Eye (tissue), 1 donor: ENCODE measurements at places on chromosomes 2 and 18.

DNA sequence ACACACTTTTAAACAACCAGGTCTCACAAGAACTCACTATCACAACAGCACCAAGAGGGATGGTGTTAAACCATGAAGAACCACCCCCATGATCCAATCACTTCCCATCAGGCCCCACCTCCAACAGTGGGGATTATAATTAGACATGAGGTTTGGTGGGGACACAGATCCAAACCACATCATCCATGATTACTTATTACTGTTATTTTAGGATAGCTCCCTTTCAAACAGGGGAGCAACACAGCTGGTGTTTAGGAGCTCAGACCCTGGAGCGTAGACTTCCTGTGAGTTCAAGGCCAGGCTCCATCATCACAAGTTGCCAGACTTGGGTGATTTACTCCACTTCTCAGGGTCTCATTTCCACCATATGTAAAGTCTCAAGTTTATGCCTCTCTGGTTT lies 382.7 kb downstream of the HRH4 start:
- no peak for DNase-seq

- no peak for DNase-seq
These were observed 87.3 kb downstream of the SH3RF3 start for GRCh38 chr2:109216332-109216731.

DNA sequence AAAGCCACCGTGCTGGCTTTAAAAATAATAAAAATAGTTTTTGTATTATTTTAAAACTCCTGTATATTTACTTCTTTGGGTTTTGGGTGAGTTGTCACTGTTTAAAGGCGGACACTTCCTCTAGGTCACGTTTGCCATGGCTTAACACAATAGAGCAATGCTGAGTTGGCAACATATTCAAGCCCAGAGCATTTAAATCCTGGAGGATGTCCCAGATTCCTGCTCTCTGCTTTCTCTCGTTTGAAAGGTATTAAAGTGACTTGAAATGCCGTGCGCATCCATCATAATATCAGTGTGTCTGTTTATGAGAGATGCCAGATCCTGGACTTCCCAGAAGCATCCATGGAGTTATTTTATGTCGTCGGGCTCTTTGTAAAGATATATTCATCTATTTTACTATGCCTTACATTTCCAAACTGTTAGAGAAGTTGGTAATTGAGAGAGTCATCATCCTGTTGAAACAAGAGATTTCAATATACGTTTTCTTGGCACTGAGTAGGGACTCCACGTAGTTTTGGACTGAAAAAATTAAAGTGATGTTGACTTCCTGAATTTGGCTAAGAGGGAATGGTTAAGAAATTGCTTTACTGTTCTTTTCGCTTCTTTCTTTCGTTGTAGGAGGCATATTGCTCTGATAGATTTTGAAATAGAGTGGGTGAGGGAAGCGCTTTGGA lies 150.6 kb downstream of the ZNF236 start:
- no peak for DNase-seq

GRCh38 chr2:30373881-30374302 lies 73.2 kb upstream of the LCLAT1 start:
- DNase-seq, result peak; percentile 27

- DNase-seq, result peak; percentile 81
These were observed at the start of gene PLA2R1 for GRCh38 chr2:160062292-160063005. Gene PLA2R1, minus strand, starts transcription at chr2:160062615. Its CDS starts 212 bp downstream, at chr2:160062403.

DNA sequence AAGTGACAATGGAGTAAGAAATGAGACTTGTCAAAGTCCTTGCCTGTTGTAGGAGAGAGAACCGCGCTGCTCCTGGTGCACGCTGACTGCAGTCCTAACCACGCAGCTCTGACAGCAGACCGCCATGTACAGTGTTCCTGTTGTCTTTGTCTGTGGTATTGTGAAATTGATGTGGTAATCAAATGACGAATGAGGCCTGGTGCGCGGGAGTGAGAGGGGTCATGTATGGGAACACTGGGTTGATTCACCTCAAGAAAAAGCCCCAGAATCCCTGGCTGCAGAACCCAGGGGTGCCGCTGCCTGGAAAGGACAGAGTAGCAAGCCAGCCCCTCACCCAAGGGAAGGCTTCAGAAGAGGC lies 64.0 kb downstream of the INPP4A start:
- no peak for DNase-seq

GRCh38 chr2:109609352-109610024 lies 4.3 kb downstream of the SEPTIN10 start:
- no peak for DNase-seq

DNA sequence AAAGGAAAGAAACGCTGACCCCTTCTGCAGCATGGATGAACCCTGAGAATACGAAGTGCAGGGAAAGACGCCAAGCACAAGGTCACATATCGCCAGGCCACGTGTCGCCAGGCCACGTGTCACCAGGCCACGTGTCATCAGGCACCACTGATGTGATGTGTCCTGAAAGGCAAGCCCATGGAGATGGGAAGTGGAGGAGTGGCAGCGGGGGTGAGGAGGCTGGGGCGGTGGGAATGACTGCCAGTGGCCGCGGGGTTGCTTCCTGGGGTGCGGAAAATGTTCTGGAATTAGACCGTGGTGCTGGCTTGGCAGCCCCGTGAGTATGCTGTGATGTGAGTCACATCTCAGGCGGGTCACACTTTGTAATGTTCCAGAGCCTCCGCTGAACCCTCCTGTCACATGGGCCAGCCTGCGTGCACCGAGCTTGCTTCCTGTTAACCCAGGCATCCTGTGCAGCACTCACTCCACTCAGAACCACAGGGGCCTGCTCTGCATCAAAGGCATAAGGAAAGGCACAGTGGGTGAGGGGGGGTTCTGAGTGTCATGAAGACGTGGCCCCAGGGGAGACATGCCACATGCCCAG lies 39.0 kb downstream of the SLC66A2 start:
- no peak for DNase-seq

DNA sequence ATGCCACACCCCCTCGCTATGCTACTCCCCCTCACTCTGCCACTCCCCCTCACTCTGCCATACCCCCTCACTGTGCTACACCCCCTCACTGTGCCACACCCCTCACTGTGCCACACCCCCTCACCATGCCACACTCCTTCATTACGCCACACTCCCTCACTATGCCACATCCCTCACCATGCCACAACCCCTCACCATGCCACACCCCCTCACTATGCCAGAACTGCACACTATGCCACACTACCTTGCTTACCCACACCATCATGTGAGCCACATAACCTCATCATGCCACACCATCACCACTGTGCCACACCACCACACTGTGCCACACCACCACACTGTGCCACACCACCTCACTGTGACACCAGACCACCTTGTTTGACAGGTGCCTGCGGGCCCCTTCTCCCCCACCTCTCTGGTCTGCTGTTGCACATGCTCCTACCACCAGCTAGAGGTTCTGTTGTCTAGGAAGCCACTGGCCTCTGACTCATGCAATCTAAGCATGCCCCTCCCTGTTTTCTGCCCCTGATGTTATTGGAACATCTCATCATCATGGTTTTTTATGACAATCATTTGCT lies 22.0 kb downstream of the MARCHF4 start:
- no peak for DNase-seq

- DNase-seq, result no peak
These were observed 167.9 kb downstream of the TMEM182 start for GRCh38 chr2:102929721-102930120.

- peak; percentile 88 for DNase-seq
These were observed 50.2 kb downstream of the TEX44 start for GRCh38 chr2:231642631-231643494.

DNA sequence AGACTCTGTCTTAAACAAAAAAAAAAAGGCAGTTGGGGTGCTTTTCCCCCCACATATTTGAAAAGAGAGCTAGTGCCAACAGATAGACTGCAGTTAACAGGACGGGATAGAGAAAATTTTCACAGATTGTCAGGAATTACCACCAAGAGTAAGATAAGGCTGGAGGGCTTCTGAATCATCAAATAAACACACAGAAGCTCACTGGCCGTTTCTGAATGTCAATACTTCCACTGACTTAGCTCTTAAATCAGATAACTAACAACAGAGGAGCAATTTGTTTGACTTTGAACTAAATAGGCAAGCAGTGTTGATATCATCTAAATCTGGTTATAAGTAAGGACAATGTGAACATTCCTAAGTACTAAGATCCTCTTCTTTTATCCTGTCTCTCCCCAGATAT lies 34.7 kb downstream of the PIEZO2 start:
- DNase-seq, result no peak

DNA sequence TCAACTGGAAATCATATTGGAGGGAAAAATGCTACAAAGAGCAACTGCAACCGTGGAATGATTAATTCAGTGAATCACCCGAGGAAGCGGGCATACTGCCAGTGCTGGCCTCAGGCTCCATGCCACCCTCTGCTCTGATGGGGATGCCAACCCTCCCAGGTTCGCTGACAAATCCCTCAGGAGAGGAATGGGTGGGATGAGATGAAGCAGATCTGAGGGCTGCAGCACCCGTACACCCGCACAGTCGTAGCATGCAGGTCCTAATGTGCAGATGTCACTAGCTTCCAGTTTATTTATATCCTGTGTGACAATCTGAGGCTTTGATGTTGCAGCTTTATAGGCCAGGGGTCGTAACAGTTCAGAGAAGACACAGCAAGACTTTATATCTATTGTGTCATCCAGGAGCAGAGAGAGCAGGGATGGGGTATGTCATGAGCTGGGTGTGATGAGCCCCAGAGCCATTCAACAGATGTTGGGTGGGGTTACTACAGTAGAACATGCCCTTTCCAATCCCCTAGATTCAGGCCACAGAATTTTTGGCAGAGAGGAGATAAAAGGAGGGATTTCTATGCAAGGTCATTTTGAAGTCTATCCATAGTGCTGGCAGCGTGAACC lies 44.6 kb downstream of the DPP4 start:
- DNase-seq, result no peak

- DNase-seq, result peak; percentile 6
These were observed 2.2 kb downstream of the PARD6G start for GRCh38 chr18:80244956-80245730.

GRCh38 chr2:141496810-141497209 lies 634.0 kb downstream of the LRP1B start:
- DNase-seq, result no peak

DNA sequence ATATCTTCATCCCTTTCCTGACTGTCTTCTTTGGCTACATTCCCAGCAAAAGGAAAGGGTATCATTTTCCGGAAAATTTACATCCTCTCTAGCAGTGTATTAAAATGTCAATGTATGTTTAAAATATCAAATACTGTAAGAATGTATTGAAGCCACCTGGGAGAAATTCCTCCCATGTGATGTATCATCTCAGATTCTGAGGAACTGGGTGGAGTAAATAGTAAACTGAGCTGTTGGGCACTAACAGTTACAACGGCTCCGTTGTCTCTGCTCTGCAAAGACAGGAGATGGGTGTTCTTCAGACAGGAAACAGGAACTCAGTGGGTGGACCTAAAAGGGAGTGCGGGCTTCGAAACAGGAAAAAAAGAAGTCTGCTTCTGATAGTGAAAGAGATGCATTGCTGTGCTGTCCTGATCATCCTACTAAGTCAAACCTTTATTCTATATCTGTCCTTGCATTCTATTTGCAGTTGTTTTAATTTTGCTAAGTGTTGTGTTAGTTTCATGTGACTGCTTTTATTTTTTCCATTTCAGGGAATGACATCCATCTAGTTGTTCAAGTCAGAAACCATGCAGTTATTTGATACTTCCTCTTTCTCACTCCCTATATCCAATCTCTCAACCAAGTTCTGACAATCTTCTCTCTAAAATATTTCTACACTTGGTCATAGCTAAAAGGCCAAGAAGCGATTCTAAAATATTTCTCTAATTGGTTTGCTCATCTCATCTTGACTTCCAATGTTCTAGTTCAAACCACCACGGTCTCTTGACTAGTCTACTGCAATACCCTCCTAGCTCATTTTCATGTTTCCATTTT lies 19.4 kb downstream of the DOK1 start:
- DNase-seq, result no peak

- DNase-seq, result no peak
These were observed 72.6 kb downstream of the STK39 start for GRCh38 chr2:168174756-168175155.

DNA sequence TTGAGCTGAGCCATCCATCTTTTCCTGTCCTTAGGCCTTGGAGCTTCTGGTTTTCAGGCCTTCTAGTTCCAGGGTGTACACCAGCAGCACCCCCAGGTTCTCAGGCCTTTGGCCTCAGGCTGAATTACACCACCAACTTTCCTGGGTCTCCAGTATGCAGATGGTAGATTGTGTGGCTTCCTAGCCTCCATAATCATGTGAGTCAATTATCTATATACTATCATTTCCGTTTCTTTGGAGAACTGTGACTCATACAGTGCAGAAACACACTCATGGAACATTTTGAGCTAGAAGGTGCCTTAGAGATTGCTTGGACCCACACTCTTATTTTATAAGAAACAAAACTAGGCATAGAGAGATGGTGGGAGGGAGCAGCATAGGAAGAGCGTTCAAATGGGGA lies 167.4 kb downstream of the NCK2 start:
- no peak for DNase-seq

- DNase-seq, result no peak
These were observed 619.0 kb downstream of the SLC4A3 start for GRCh38 chr2:220246386-220246785.

- DNase-seq, result peak; percentile 43
These were observed 42.1 kb upstream of the FAM124B start for GRCh38 chr2:224444021-224444420.

DNA sequence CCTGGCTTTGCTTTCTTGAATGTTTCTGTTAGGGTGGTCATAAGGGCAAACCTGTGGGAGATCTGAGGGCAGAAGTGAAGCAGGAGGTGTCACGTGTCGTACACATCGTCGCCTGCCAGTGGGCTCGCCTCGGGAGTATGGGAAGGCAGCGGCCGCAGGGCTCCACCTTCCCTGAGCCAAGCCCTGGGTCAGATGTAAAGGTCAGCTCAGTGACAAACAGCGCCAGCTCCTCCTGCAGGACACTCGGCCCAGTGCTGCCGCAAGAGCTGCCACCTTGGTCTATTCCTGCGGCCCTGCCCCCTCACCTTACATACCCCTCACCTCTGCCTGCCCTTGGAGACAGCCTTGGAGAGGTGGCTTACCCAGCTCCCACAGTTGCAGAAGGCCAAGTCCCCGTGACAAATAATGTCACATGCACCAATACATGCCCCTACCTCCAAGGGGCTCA lies 64.2 kb downstream of the PSMG2 start:
- no peak for DNase-seq

DNA sequence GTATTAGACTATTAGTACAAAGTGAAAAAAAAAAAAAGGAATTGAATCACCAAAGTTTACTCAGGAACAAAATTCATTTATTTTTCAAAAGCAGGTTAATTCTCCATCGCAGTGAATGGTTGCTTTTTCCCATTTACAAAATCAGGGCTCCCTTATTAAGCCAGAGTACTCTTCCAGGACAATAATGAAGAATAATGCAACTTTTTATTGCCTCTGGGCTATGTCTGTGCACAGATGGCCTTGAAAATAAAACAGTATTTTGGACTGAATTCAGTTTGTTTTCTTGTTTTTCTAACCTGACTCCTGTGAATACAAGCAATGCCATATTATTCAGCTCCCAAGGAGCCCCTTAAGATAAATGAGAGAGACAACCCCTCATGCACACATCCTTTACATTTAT lies 246.8 kb downstream of the KCNS3 start:
- no peak for DNase-seq

DNA sequence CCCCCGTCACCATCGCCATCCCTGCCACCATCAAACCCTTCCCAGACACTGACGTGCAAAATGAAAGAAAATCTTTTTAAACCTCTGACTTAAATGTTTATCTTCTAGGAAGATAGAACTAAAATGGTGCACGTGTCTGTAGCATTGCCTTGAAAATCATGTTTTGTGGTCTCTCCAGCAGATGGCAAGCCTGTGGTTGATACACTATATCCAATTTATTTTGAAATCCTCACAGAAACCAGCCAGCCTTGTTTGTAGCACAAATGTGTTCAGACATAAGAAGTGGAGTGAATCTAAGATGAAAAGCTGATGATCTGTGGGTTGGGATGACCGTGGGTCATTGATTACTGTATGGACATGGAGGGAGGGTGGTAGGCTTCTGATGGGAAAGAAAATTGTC lies 436.2 kb upstream of the SMIM21 start:
- no peak for DNase-seq
